ENCODE measurements at places on chromosomes 16 and 17. TPM values are rescaled to one million over a fixed set of nuclear protein-coding genes. Genes with fewer than 3 reads are reported as not detected.

BCL6B gene
- 271 TPM for total RNA-seq

TMEM238L gene
- total RNA-seq, result not detected

MEIOB gene
- not detected for total RNA-seq

HSPB9 gene
- total RNA-seq, result not detected

NXPH3 gene
- 6.6 TPM for total RNA-seq

ADGRG1 gene
- 2.7 TPM for total RNA-seq

CCL5 gene
- not detected for total RNA-seq

SRCIN1 gene
- 0.59 TPM for total RNA-seq

TEDC2 gene
- 9.1 TPM for total RNA-seq

TNRC6C gene
- 13.1 TPM for total RNA-seq

CLTC gene
- total RNA-seq, result 273 TPM

KRTAP4-2 gene
- not detected for total RNA-seq

MAPT gene
- 0.28 TPM for total RNA-seq

CEP295NL gene
- total RNA-seq, result 1.4 TPM

STX1B gene
- total RNA-seq, result 5.5 TPM

HBA2 gene
- total RNA-seq, result not detected

TRPV2 gene
- total RNA-seq, result 4.8 TPM

CD300A gene
- not detected for total RNA-seq

YPEL2 gene
- 16.7 TPM for total RNA-seq

CACNG1 gene
- total RNA-seq, result not detected

KRT20 gene
- total RNA-seq, result not detected

TBC1D26 gene
- total RNA-seq, result 2.4 TPM

GCGR gene
- total RNA-seq, result not detected

KRT39 gene
- total RNA-seq, result 0.15 TPM

ZNF469 gene
- total RNA-seq, result 14.7 TPM

ITGAL gene
- total RNA-seq, result not detected

ATMIN gene
- 33.2 TPM for total RNA-seq

SNTB2 gene
- total RNA-seq, result 16.8 TPM

ABAT gene
- total RNA-seq, result 1.6 TPM

TEKT3 gene
- total RNA-seq, result 5.8 TPM

MPHOSPH6 gene
- total RNA-seq, result 18.5 TPM

TEX14 gene
- 0.21 TPM for total RNA-seq

TEKT1 gene
- 1.2 TPM for total RNA-seq

TM4SF5 gene
- not detected for total RNA-seq

CDH8 gene
- 6.4 TPM for total RNA-seq

CDT1 gene
- 16.2 TPM for total RNA-seq

ALOX15B gene
- 0.13 TPM for total RNA-seq

ZACN gene
- total RNA-seq, result not detected

SEZ6 gene
- total RNA-seq, result 0.10 TPM
